ENCODE measurements at places on chromosomes 11 and 22.

DNA sequence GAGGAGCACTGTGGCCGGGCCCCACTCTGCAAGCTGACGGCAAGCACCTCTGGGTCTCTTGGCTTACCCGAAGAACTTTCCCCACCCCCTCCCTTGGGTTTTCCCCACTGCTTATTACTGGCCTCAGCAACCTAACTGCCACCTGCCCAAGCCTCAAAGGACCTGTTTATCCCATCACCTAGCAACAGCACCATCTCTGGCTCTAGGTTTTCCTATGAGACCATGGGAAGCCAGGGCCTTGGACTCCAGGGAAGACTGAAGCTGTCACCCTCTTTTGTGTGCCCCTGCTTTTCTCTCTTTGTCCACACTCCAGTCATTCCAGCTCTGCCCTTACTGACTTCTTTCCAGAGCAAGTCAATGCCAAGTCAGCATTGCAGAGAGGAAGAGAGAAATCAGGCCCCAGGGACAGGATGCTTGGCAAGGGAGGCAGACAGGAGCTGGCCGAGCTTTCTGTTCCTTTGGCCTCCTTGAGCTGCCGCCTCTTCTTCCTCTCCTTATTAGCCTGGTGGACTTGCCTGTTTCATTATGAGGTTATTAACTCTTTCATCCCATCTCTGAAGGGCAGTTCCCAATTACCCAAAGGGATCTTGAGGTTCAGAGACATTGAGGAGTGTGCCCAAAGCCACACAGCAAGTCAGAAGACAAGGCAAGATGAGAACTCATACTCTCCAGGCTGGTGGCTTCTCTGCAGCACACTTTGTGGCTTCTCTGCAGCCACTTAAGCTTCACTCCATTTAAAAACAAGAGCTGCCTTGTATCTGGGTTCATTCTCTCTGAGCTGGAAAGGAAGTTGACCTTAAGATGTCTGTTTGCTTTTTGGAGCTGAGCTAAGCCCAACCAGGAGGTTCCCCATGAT, at the start of gene SMIM35:
SMIM35 (minus strand) TSS at position 51 of the 856 bp plus-strand sequence. CDS start 206 bp downstream, outside the sequence.
- no peak for DNase-seq

DNA sequence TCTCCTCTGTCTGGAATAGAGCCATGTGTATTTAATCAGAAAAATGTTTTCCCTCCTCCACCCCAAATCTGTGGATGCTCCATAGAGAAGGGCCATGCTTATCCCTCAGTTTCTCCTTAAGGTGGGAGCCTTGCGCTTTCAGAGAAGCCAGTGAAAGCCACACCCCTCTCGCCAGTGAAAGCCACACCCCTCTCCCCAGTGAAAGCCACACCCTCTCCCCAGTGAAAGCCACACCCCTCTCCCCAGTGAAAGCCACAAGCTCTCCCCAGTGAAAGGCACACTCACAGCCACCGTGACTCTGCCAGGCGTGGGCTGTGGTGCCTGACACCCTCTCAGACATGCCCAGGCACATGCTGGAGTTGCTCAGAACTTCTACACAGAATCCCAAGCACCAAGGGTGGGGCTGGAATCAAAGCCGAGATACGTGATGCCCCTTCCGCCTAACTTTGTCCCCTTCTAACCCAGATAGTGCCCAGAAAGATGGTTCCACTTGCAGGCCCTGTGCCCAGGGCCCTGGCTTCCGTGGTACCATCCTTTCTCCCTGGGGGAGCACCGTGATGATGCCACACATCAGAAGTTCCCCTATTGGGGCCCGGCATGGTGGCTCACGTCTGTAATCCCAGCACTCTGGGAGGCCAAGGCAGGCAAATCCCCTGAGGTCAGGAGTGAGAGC, 16.5 kb upstream of the PRR5 start:
- no peak for DNase-seq

DNA sequence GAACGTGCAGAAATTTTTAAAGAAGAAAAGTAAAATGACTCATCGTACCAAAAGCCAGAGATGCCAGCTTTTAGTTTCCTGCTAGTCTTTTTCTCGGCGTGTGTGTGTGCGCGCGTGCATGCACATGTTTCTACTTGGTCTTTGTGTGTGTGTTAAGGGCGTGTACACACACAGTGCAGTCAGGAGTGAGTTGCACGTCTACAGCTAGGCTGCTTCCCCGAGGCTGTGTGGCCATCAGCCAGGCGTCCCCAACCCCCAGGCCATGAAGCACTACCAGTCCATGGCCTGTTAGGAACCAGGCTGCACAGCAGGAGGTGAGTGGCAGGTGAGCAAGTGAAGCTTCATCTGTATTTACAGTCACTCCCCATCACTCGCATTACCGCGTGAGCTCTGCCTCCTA, 36.4 kb downstream of the KCNQ1 start:
- DNase-seq, result no peak

GRCh38 chr22:22009661-22010060, 27.1 kb upstream of the TOP3B start:
- no peak for DNase-seq

GRCh38 chr11:57378186-57378585, 2.8 kb downstream of the PRG3 start:
- DNase-seq, result no peak
